ENCODE measurements at places on chromosomes 1 and 21.

DNA sequence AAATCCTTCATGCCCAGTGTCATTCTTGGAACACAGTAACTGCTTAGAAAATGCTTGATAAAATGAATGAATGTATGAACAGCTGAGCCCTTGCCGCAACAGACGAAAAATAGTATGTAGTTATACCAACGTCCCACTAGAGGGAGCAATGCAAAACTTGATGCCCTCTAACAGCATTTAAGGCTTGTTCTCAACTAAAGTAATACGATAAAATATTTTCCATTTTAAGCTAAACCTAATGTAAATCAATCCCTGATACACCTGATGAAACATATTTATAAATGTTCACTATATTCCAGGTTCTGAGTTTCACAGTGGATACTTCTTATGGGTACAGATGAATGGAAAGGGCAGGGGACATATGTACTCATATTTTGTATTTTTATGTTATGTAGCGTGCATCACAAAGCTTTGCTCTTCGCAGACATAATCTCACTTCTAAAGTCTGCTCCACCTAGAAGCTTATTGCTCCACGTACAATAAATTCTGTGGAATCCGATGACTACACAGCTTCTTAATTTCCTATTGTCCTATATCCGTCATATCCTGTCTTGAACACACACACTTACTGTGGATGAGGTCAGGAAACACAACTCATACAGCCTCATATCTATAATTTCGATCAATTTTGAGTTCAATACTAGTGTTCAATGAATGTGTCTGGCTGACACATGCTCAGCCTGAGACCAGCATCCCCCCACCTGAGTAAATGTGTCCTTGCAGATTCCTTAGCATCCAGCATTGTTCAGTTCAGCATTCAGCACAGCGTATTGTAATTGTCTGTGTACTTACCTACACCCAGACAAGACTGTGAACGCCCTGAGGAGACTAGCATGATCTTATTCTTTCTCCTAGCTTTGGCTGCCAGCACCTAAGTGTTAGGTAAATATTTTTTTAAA, 4.4 kb upstream of the UTP25 start:
- DNase-seq: peak; percentile 78
- no peaks in the 10 kb centered on the region for H3K27me3 ChIP-seq
- H3K4me3 ChIP-seq: no peak overlapping the region
- no peaks in the 10 kb centered on the region for H3K4me1 ChIP-seq
- no peak overlapping the region for H3K27ac ChIP-seq
- no peaks in the 10 kb centered on the region for H3K36me3 ChIP-seq

- H3K4me1 ChIP-seq: no peaks in the 10 kb centered on the region
- peaks cover 30% of the 10 kb centered on the region for H3K27me3 ChIP-seq
- no peak for DNase-seq
- no peaks in the 10 kb centered on the region for H3K36me3 ChIP-seq
These were observed 1.2 kb upstream of the SLC37A1 start for GRCh38 chr21:42512346-42513034.

- DNase-seq: no peak
- H3K27me3 ChIP-seq: no peaks in the 10 kb centered on the region
- H3K4me1 ChIP-seq: peaks cover 24% of the 10 kb centered on the region
- H3K4me3 ChIP-seq: no peak overlapping the region
- H3K36me3 ChIP-seq: no peaks in the 10 kb centered on the region
These were observed 121.6 kb upstream of the IRF2BP2 start for GRCh38 chr1:234731569-234732085.

DNA sequence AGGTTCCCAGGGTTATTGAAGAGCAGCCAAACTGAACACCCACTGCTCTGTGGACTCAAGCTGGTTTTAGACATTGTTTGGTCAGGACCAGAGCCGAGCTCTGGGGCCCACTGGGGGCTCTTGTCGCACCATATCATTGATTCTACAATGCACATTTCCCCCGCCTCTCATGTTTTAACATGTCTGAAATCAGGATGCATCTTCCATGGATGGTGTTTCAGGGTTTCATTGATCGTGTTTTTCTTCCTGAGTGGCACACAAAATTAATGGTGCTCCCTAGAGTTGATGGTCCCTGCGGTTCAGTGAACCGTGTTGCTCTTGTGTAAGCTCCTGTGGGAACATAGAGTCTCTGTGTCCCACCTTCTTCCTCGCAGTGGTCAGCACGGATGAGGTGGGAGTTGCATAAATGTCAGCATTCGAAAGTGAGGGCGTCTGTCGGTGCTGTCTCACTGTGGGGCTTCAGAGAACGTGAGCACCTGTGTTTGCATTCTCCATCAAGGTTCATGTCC, 38.3 kb downstream of the GALNT2 start:
- no peaks in the 10 kb centered on the region for H3K36me3 ChIP-seq
- peak overlapping the region; percentile 77 for H3K27ac ChIP-seq
- DNase-seq: no peak
- no peak overlapping the region for H3K4me3 ChIP-seq
- H3K4me1 ChIP-seq: peaks cover 40% of the 10 kb centered on the region

DNA sequence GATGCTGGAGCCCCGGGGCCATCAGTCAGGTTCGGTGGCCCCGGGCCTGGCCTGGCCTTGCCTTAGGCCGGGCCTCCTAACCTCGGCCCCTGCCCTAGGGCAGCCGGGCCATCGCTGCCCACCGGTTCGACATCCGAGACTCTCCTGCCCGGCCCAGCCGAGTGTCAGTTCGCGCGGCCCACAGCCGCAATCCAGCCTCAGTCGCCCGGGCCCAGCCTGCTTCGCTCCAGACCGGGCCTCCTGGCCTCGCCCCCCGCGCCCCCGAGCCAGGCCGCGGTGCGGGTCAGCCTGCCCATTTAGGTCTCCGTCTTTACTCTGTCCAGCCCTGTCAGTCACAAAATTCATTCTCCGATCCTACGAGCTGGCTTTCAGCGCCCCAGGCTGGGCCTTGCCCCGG, 777 bp downstream of the LRRC41 start:
- H3K27ac ChIP-seq: peak overlapping the region; percentile 100
- no peaks in the 10 kb centered on the region for H3K27me3 ChIP-seq
- peak; percentile 19 for DNase-seq
- H3K4me1 ChIP-seq: peaks cover 5% of the 10 kb centered on the region
- H3K36me3 ChIP-seq: peaks cover under 1% of the 10 kb centered on the region

- no peaks in the 10 kb centered on the region for H3K4me1 ChIP-seq
- H3K4me3 ChIP-seq: no peak overlapping the region
- no peaks in the 10 kb centered on the region for H3K36me3 ChIP-seq
- H3K27me3 ChIP-seq: no peaks in the 10 kb centered on the region
These were observed 657.9 kb downstream of the AJAP1 start for GRCh38 chr1:5312293-5312674.

- no peak for DNase-seq
- H3K4me1 ChIP-seq: no peaks in the 10 kb centered on the region
- H3K27me3 ChIP-seq: no peaks in the 10 kb centered on the region
- no peak overlapping the region for H3K4me3 ChIP-seq
- H3K27ac ChIP-seq: no peak overlapping the region
These were observed 207.9 kb upstream of the B3GALT2 start for GRCh38 chr1:193394336-193394735.

GRCh38 chr21:37835481-37835880, 80.8 kb downstream of the KCNJ6 start:
- no peak overlapping the region for H3K27ac ChIP-seq
- no peaks in the 10 kb centered on the region for H3K4me1 ChIP-seq
- H3K4me3 ChIP-seq: no peak overlapping the region
- no peaks in the 10 kb centered on the region for H3K36me3 ChIP-seq
- DNase-seq: no peak

GRCh38 chr21:28442624-28443023, 550.1 kb downstream of the LTN1 start:
- H3K36me3 ChIP-seq: no peaks in the 10 kb centered on the region
- H3K4me3 ChIP-seq: no peak overlapping the region
